ENCODE measurements at places on chromosomes 13 and 19.

DNA sequence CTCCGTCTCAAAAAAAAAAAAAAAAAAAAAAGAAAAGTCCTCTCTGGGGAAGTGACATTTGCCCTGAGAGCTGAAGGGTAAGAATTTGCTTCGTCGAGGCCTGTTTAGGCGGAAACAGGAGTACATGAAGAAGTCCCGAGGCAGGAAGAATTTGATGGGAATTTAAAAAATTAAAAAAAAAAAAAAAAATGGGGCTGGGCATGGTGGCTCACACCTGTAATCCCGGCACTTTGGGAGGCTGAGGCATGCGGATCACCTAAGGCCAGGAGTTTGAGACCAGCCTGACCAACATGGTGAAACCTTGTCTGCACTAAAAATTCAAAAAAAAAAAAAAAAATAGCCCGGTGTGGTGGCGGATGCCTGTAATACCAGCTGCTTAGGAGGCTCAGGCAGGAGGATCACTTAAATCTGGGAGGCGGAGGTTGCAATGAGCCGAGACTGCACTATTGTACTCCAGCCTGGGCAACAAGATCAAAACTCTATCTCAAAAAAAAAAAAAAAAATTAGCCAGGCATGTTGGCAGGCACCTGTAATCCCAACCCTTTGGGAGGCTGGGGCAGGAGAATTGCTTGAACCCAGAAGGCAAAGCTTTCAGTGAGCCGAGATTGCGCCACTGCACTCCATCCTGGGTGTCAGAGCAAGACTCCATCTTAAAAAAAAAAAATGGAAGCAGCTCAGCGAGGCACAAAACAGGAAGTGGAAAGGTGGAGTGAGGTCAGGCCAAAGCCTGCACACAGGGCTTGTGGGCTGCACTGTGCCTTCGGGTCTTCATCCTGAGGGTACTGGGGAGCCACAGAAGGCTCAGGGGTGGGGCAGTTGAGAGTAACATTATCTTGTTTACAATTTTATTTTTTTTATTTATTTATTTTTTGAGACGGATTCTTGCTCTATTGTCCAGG is 4.9 kb downstream of the BAX start:
- no peak for DNase-seq

GRCh38 chr13:59452189-59452890 is 711.4 kb downstream of the DIAPH3 start:
- DNase-seq = no peak

- DNase-seq = peak; percentile 54
Measured at GRCh38 chr19:24054044-24054935, 32.7 kb upstream of the ZNF254 start.

DNA sequence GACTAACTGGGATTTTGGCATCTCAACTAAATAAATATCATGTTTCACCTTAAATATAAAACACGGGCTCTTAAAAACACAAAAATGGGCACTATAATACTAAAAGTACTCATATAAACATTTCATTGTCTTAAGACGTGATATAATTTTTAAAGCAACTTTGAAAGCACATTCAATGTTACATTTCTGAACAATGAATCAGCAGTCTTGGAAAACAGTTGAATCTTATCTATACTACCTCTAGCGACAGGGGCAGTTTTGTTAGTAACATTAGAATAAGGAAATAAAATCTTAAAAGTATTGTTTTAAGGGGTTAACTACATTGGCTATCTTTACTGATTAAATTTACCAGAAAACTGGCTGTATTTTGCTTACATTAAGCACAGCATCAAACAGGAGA is 156.9 kb downstream of the UGGT2 start:
- no peak for DNase-seq

DNA sequence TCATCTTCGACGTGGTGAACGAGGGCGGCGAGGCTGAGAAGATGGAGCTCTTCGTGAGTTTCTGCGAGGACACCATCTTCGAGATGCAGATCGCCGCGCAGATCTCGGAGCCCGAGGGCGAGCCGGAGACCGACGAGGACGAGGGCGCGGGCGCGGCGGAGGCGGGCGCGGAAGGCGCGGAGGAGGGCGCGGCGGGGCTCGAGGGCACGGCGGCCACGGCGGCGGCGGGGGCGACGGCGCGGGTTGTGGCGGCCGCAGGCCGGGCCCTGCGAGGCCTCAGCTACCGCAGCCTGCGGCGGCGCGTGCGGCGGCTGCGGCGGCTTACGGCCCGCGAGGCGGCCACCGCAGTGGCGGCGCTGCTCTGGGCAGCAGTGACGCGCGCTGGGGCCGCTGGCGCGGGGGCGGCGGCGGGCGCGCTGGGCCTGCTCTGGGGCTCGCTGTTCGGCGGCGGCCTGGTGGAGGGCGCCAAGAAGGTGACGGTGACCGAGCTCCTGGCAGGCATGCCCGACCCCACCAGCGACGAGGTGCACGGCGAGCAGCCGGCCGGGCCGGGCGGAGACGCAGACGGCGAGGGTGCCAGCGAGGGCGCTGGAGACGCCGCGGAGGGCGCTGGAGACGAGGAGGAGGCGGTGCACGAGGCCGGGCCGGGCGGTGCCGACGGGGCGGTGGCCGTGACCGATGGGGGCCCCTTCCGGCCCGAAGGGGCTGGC is 52.6 kb downstream of the MAP4K1 start:
- no peak for DNase-seq

DNA sequence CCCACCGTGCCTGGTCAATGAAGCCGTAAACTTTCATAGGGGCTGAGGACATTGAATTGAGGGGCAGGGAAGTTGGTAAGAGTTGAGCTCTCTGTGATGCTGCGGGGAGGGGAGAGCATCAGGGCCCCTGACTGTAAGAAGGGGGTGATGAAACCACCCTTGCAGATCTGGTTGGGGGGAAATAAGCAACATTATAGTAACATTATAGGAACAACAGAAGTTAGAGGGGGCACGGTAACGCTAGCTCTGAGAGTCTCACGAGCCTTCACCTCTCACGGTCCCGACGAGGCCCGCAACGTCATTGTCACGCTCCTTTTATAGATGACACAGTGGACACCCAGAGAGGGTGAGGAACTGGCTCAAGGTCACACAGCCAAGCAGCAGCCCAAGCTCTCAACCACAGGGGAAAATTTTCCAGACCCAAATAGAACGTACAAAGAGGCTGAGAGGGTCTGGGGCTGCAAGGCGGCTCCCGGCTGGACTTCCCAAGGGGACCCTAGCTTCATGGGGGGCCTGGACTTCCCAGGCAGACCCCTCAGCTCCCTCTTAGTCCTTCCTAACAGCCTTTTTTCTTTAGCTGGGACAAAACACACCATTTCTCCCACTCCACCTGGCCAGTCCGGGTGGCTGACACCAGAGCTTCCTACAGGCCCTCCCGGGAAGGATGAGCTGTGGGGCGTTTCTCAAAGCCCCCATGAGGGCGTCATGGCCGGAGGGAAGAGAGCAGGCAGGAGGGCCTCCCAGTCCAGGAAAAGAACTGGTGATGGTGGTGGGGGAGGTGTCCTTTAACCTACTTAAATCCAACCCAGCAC is 4.1 kb downstream of the TLE5 start:
- no peak for DNase-seq

GRCh38 chr13:72399351-72399750 is 328.1 kb downstream of the MZT1 start:
- no peak for DNase-seq

DNA sequence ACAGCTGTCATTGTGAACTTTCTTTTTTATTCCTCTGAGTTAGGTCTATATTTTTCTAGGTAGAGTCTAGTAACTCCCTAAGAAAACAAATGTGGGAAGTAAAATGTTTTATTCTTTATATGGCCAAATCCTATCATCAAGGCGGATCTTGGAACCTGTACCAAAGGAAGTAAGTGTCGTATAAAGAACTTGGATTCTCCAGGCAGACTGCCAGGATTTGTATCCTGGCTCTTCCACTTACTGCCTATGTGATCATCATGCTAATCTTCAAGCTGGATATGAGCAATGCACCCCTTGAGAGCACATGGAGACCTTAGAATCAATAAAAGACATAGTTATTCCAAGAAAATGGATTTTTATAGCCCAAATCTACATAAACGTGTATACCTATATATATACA is 286.5 kb downstream of the PCDH17 start:
- no peak for DNase-seq

- no peak for DNase-seq
Measured at GRCh38 chr19:35410487-35410886, 37.6 kb upstream of the FFAR2 start.

DNA sequence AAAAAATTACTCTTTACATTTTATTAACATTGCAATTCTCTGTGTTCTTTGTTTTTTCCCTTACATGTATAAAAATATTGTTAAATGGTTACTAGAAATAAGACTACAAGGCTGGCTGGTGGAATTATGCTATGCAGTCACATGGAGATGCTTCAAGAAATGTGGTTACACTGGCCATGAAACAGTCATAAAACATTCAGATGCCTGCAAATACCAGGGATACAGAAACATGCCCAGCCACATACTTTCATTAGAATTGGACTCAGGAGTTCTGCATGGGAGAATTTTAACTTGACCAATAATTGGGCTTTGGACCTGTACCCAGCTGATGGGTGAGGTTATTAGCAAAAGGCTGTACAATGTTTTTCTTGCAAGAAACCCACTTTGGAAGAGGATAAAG is 1407.7 kb upstream of the SLC10A2 start:
- no peak for DNase-seq
